ENCODE measurements at places on chromosomes 6 and 20. TPM values are rescaled to one million over a fixed set of nuclear protein-coding genes. Genes with fewer than 3 reads are reported as not detected.

Gene LY6G6C
- not detected for total RNA-seq

DNA sequence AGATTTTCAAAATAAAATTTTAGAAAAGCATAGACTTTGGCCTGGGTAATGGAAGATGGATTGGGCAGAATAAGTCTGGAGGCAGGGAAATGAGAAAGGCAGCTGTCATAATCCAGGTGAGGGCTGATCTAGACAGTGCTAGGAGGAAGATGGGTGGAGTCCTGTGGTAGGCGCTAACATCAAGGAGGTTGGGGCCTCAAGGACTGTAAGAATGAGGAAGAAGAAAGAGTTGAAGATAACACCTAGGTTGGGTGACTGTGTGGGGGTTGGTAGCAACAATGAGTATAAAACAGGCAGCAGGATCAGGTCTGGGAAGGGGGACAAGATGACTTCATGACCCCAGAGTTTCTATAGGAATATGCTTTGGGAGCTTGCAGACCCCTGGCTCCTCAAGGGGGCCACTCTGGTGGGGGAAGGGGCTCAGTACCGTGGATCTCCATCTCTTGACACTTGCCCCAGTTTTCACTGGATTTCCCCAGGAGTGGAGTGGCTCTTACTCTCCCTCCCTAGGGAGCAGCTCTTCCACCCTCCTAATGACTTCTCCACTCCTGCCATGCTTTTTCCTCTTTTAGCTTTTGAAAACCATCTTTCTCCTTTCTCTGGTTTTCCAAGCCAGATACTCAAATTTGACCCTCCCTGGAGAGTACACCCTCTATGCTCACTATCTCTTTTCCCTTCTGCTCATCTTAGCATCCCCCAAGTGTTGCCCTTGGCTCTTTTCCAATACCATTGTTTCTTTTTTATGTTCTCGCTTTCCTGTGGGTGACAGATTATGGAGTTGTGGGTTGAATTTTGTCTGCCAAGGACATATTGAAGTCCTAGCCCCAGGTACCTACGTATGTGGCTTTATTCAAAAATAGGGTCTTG, 14.8 kb downstream of the TRIM31 start:
- H3K27me3 ChIP-seq, result peaks cover 70% of the 10 kb centered on the region
- peaks cover 24% of the 10 kb centered on the region for H3K4me1 ChIP-seq
- no peak overlapping the region for H3K27ac ChIP-seq
- no peak for DNase-seq

DNA sequence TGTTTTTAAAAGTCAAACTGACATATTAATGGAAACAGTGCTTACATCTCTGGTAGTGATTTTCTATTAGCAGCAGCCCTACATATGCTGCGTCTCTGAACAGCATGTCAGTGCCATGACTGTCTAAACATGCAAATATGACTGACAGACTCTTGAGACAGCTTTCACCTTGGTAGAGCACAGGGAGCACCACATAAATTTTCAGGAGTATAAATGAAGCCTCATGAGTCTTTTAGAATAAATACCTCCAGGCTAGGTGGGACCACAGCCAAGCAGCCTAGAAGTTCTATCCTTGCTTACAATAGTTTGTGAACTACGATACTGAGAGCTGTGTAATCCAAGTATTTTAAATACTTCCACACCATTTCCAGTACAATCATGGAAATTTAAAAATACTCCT, 410.7 kb upstream of the RUNX2 start:
- no peak overlapping the region for H3K27ac ChIP-seq
- no peaks in the 10 kb centered on the region for H3K36me3 ChIP-seq
- DNase-seq, result no peak
- no peaks in the 10 kb centered on the region for H3K4me1 ChIP-seq

DNA sequence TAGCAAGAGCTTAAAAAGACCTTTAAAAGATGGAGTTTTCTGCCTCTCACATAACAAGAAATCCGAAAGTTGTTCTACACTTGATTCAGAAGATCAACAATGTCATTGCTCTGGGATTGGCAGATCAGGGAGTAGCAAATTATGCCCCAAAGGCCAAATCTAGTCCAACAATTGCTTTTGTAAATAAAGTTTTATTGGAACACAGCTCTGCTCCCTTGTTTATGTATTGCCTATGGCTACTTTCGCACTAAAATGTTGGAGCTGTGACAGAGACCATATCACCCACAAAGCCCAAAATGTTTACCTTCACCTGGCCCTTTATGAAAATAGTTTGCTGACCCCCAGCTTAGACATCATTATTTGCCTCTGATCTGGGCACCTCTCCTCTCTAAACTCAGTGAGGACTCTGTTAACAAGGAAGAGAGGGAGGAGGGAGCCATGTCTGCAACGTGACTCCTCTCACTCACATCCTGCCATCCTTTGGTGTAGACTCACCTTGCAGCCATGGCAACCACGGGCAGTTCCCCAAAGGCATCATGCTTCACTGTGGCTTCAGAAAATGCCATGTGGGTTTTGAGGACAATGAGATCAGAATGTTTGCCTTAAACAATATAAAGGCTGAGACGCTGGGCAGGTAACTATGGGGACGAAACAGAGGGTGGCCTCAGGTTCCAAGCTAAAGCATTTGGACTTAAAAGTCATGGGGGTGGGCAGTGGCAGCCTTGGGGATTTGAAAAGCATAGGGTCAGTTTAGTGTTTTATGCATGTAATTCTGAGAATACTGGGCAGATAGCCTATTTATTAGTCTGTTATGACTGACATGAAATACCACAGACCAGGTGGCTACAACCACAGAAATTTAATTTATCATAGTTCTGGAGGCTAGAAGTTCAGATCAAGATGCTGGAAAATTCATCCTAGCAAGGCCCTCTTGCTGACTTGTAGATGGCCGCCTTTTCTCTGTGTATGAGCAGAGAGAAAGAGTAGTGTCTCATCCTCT, 149.7 kb upstream of the TNFAIP3 start:
- DNase-seq, result no peak
- no peak overlapping the region for H3K4me3 ChIP-seq
- H3K27me3 ChIP-seq, result no peaks in the 10 kb centered on the region

GRCh38 chr6:87551799-87552198, 38.0 kb downstream of the RARS2 start:
- H3K27me3 ChIP-seq, result no peaks in the 10 kb centered on the region
- no peaks in the 10 kb centered on the region for H3K4me1 ChIP-seq
- H3K4me3 ChIP-seq, result no peak overlapping the region
- no peak for DNase-seq

DNA sequence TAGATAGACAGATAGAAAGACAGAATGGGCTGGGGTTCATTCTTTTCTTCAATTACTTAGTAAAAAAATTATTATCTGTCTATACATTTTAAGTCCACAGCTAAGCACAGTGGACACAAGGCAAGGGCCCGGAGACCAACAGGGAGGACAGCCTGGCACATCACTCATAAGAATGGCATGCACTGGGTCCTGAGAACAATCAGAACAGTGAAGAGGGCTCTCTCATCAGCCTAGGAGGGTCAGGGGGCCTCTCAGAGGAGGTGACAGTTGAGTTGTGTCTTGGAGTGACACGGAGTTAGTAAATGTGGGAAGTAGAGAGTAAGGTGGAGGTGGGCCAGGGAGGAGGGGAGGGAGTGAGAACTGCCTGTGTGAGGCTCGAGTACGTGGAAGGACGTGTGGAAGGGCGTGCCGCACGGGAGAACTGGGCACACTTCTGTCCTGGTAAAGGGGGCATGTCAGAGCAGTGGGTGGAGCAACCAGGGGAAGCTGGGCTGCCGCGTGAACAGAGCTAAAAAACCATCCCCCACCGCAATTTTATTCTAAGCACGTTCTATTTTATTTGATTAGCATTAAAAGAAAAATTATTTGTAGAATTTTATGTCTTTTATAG, 45.1 kb upstream of the DSP start:
- H3K4me1 ChIP-seq, result no peaks in the 10 kb centered on the region
- no peaks in the 10 kb centered on the region for H3K36me3 ChIP-seq
- DNase-seq, result no peak
- no peak overlapping the region for H3K4me3 ChIP-seq
- H3K27ac ChIP-seq, result no peak overlapping the region

GRCh38 chr20:9839626-9840025, 750 bp upstream of the PAK5 start:
- H3K36me3 ChIP-seq, result no peaks in the 10 kb centered on the region
- no peak overlapping the region for H3K4me3 ChIP-seq
- H3K27me3 ChIP-seq, result peaks cover 6% of the 10 kb centered on the region
- H3K27ac ChIP-seq, result no peak overlapping the region
- H3K4me1 ChIP-seq, result no peaks in the 10 kb centered on the region
- no peak for DNase-seq

GRCh38 chr6:156587751-156588301, 189.4 kb upstream of the ARID1B start:
- no peaks in the 10 kb centered on the region for H3K4me1 ChIP-seq
- H3K27ac ChIP-seq, result no peak overlapping the region
- H3K36me3 ChIP-seq, result no peaks in the 10 kb centered on the region

DNA sequence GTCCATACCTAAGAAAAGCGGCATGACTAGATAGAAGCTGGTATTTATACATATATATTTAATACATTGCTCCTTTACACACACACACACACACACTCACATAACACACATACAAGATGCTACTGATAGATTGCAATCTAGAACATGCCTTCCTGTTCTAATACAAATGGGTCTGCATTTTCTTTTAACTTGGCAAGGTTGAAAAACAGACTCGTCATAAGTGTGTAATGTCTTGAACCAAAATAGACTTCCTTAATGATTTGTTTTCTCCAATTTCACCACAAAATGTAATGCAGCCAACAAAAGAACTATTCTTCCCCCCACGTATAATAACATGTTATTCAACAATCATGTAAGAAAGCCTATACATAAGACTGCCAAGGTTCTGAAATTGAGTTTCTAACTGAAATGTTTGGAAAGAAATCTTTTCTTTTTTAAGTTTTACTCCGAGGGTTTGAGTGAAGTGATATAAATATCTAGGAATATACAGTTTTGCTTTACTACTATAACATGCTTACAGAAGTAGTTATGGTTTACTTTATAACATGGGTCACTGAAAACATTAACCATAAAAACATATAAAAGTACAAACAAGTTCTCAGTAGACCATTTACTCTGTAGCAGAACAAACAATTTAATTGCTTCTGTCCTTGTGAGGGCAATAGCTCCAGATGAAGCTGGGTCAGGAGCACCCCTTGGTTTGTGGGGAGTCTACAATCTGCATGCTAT, 207.5 kb downstream of the FOXC1 start:
- no peak overlapping the region for H3K4me3 ChIP-seq
- H3K36me3 ChIP-seq, result no peaks in the 10 kb centered on the region
- no peak overlapping the region for H3K27ac ChIP-seq
- no peak for DNase-seq
- peaks cover 3% of the 10 kb centered on the region for H3K4me1 ChIP-seq
- H3K27me3 ChIP-seq, result no peaks in the 10 kb centered on the region

DNA sequence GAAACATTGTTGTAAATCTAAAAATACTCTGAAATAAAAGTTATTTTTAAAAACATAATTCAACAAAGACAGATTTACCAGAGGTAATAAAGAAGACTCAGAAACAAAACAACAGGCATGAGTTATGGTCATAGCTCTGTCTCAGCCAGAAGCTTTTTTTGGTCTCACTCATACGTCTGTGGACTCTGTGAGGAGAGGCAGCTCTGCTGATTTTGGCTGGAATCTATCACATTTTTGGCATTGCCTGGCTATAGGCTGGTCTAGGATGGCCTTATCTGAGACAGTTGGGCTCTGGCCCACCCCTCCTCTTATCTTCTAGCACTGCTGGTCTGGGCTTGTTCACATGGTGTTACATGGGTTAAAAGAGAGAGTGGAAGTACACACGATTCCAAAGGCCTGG, 514.0 kb upstream of the BTBD3 start:
- no peaks in the 10 kb centered on the region for H3K27me3 ChIP-seq
- H3K4me1 ChIP-seq, result no peaks in the 10 kb centered on the region
- H3K27ac ChIP-seq, result no peak overlapping the region
- no peak overlapping the region for H3K4me3 ChIP-seq

DNA sequence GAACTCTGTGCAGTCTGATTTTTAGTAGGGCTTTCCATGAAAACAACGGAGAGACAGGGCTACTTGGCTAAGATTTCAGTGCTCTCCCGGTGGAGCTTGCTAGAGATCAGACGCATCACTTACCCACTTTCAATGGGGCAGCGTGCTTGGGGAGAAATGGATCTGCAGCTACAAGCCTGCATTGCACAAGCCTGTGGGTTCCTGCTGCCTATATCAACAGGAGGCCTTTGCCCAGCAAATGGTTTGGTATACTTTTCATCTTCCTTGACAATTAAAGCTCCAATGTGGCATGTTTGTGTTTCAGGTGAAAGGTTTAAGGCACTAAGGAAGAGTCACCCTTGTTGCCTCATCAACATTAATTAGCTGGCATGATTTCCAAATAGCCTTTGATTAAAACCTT, 136.0 kb upstream of the FOXQ1 start:
- DNase-seq, result no peak
- H3K27ac ChIP-seq, result no peak overlapping the region
- no peak overlapping the region for H3K4me3 ChIP-seq

- peak overlapping the region; percentile 98 for H3K4me3 ChIP-seq
- DNase-seq, result no peak
- H3K36me3 ChIP-seq, result no peaks in the 10 kb centered on the region
- peak overlapping the region; percentile 94 for H3K27ac ChIP-seq
These were observed 584 bp downstream of the MTCH1 start for GRCh38 chr6:36985417-36985807.

- H3K4me1 ChIP-seq, result no peaks in the 10 kb centered on the region
- no peak overlapping the region for H3K4me3 ChIP-seq
- no peaks in the 10 kb centered on the region for H3K36me3 ChIP-seq
- H3K27ac ChIP-seq, result no peak overlapping the region
- no peaks in the 10 kb centered on the region for H3K27me3 ChIP-seq
These were observed 602.3 kb upstream of the MMS22L start for GRCh38 chr6:97885325-97885724.

GRCh38 chr6:146974351-146974750, 229.9 kb upstream of the STXBP5 start:
- H3K27ac ChIP-seq, result no peak overlapping the region
- no peaks in the 10 kb centered on the region for H3K36me3 ChIP-seq
- H3K4me3 ChIP-seq, result no peak overlapping the region
- no peak for DNase-seq

DNA sequence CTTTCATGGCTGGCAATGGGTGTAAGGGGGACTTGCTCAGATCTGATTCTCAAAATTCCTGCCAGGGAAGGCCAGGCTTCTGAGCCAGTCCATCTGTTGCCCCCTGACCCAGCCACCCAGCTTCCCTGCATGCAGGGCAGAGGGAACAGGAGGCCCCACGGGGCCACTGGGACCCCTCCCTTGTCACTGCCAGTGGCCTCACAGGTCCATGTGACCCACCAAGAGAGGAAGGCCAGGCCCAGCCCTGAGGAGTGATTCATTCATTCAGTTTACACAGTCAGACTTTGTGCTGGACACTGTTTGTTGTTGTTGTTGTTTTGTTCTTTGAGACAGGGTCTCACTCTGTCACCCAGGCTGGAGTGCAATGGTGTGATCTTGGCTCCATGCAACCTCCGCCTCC, 39.5 kb downstream of the UBE2V1 start:
- no peak overlapping the region for H3K4me3 ChIP-seq
- peak; percentile 23 for DNase-seq
- peaks cover 10% of the 10 kb centered on the region for H3K4me1 ChIP-seq
- H3K27me3 ChIP-seq, result no peaks in the 10 kb centered on the region
- H3K36me3 ChIP-seq, result no peaks in the 10 kb centered on the region
- no peak overlapping the region for H3K27ac ChIP-seq
